ENCODE measurements at places on chromosomes 5 and 9. TPM values are rescaled to one million over a fixed set of nuclear protein-coding genes. Genes with fewer than 3 reads are reported as not detected.

Gene PDGFRB
- total RNA-seq, result 121 TPM

Gene POLR3G
- 2.6 TPM for total RNA-seq

Gene BRINP1
- total RNA-seq, result 0.18 TPM

Gene DNM1
- total RNA-seq, result 9.6 TPM

Gene SOHLH1
- not detected for total RNA-seq

Gene OR13C3
- not detected for total RNA-seq

Gene ZFP37
- total RNA-seq, result 2.3 TPM

Gene GFI1B
- not detected for total RNA-seq

Gene C5orf22
- total RNA-seq, result 15.3 TPM

Gene SURF4
- 583 TPM for total RNA-seq

Gene LAMC3
- 0.28 TPM for total RNA-seq

Gene TLX3
- not detected for total RNA-seq

Gene HAVCR2
- 0.09 TPM for total RNA-seq

Gene GLT6D1
- not detected for total RNA-seq

Gene CCNI2
- not detected for total RNA-seq

Gene UCK1
- total RNA-seq, result 15.5 TPM

Gene NACC2
- 24.2 TPM for total RNA-seq

Gene TARS1
- 279 TPM for total RNA-seq

Gene IFNA13
- total RNA-seq, result not detected

Gene CDH12
- total RNA-seq, result not detected

Gene NRARP
- 0.09 TPM for total RNA-seq

Gene FBP2
- total RNA-seq, result not detected

Gene CCNO
- total RNA-seq, result not detected

Gene PCDHGA11
- total RNA-seq, result 6.4 TPM

Gene TTC16
- 0.14 TPM for total RNA-seq

Gene PCDHB9
- total RNA-seq, result 0.09 TPM

Gene CHSY3
- 7.7 TPM for total RNA-seq

Gene TBC1D9B
- total RNA-seq, result 53.5 TPM

Gene PLAC8L1
- total RNA-seq, result not detected

Gene SCGB3A2
- not detected for total RNA-seq

Gene HARS2
- 24.6 TPM for total RNA-seq

Gene RAI14
- total RNA-seq, result 132 TPM

Gene PSMB7
- 214 TPM for total RNA-seq

Gene KIF12
- total RNA-seq, result not detected

Gene ELOVL7
- total RNA-seq, result 0.09 TPM

Gene GKAP1
- total RNA-seq, result 1.3 TPM

Gene SAXO1
- under 0.01 TPM for total RNA-seq

Gene PALM2AKAP2
- total RNA-seq, result 9.7 TPM
